Stimulated activated CD8-positive, alpha-beta memory T cell treated with anti-CD3 and anti-CD28 coated beads, Interleukin-2, amount 100 ng/mL, for 1 hour (primary cell): ENCODE measurements at places on chromosomes 1 and 21.

DNA sequence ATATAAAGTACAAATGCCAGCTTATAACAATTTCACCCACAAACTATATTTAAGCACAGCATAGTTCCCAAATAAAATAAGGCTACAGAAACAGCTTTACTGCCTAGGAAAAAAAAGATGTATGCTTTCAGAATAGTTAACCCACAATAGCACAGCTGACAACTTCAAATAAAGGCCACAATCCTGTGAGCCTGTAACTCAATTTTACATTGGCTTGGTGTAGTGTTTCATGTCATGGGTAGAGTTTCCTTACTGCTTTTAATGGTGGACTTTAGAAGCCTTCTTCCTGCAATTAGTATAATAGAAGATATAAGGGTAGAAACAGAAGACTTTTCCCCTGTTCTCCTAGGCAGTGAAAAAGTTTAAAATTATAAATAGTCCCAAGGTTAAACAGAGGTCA lies 44.3 kb upstream of the ZC3H11B start:
- DNase-seq: no peak

- no peak for DNase-seq
These were observed 10.2 kb downstream of the ATP1A2 start for GRCh38 chr1:160125746-160126145.

DNA sequence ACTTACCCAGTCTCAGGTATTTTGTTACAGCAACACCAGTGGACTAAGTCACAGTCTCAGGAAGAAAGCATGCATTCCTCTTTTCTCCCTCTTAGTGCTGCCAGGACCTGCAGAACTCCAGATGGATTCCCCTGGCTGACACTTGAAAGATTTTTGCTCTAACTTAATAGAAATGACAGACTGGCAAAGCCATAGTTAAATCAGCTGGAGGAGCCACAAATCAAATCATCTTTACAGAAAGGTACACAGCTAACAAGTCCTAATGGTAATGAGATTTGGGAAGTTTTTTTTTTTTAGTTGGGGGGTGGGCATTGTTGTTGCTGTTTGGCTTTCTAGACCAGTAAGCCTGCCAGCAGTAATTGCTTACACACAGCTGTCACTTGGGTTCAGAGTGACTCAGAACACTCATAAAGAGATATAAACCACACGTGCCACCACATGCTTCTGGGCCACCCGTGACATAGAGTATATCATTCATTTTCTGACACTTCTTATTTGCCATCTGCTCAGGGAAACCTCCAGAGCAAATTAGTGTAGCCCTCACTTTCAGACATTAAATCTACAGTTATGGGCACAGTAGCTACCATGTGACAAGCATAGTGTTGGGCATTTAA lies 72.4 kb downstream of the FH start:
- DNase-seq: no peak

- DNase-seq: no peak
These were observed 406.5 kb downstream of the DUSP10 start for GRCh38 chr1:221335161-221336101.

DNA sequence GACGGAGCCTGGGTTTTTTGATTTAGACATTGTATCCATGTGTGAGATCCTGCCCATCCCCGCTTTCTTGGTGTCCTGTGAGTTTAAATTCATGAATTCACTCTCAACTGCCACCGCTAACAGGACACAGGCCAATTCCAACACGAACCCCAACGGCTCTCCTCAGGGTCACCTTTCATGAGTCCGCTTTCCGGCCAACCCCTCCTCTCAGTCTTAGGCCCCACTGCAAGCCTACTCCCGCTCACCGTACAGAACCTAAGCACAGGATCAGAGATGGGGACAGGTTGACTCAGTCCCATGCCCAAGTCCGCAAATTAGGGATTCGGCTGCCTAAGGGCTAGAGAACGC lies 238 bp upstream of the SCP2 start:
- DNase-seq: no peak

- no peak for DNase-seq
These were observed 191.3 kb upstream of the HP1BP3 start for GRCh38 chr1:20978413-20978812.

DNA sequence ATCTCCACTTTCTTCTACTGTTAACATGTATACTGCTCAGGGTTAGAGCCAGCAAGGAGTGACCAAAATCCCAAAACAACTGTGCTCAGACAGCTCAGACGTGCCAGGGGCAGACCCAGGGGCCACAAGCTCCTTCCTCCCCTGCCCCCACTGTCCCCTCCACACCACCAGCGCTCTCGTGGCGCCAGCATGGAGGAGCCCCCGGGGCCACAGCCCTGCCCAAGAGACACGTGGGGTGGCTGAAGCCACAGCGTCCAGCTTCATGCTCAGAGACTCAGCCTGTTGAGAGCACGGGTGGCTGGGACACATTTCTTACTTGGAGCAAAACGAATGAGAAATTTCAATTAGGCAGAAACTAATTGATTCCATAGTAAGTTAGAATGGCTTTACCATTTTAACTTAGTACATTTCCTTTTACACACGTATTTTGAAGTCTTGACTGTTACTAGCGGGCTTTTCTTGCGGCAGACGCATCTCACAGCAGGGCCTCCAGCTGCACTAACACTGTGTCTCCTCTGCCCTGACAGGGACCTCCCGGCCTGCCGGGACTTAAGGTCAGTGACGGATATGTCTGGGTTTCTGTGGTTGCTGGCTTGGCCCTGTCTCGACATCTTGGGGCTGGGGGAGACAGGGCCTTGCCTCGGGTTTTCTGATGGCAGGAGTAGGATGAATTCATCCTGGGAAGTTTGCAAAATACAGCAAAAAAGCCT lies 54.2 kb downstream of the SLC19A1 start:
- no peak for DNase-seq

- DNase-seq: peak; percentile 33
These were observed 7.4 kb downstream of the WDR77 start for GRCh38 chr1:111441573-111442192.

- no peak for DNase-seq
These were observed 16.5 kb upstream of the HDAC1 start for GRCh38 chr1:32275424-32275823.

DNA sequence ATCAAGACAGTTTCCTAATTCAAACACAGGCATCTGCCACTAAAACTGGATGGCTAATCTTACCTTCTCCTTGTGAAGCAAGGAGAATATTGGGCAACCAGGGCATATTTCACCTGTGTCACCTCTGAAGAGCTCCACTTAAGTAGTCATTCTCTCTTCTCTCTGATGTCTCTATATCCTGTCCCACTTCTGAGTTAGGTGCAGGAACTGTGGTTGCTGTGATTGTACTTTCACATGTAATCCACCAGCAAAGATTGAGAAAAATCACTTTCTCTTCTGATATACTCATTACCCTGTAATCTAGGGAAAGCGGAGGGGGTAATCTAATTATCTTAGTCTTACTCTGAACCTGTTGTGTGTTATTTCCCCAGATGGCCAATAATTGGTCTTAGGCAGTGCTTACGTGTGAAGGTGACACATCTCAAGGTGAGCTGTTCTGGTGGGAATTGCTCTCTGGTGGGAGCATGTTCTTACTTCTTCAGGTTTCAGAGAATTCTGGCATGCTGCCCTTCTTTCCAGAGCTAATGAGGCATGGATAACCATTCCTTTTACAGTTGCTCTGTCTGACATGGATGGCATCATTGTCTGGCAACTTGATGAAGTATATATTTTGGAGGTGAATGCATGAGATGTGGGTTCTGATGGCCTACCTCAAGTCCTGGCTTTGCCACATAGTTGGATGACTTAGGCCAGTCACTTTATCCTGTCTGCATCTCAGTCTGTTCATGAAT lies 12.0 kb downstream of the XCL2 start:
- no peak for DNase-seq

GRCh38 chr1:32040711-32041110 lies 27.0 kb downstream of the KHDRBS1 start:
- no peak for DNase-seq

DNA sequence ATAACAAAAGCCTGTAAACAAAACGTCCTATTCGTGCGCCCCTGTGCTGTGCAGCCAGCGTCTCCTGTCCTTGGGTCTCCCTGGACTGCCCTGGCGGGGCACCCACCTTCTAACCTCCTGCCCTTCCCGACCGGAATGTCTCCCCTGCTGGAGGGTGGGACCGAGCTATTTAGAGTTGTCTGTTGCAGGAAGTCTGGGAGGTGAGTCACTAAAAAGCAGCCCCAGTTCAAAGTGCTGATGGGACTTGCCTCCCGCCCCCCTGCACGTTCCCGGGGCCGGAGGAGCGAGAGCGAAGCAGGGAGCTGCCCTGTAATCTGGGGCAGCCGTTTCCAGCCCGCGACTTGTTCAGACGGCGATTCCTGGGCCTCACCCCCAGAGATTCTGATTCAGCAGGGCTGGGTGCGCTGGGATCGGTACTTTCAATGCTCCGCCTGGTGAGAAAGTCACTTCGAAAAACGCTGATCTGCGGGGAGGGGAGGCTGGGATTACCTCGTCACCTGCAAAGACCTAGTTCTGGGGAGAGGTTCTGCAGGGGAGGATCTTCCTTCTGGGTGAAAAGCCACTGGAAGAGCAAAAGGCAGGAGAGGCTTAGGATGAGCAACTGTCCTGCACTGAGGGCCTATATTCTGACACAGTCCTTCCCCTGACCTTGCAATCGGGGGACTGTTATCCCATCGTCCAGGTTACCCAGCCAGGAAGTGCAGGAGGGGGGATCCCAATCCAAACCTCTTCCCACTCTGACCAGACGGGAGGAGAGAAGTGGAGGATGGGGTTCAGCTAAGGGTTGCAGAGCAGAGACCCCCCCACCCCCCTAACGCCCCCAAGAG lies 1.2 kb upstream of the DHRS3 start:
- DNase-seq: peak; percentile 29

GRCh38 chr1:48194801-48195200 lies 27.7 kb upstream of the SLC5A9 start:
- DNase-seq: no peak

- DNase-seq: peak; percentile 33
These were observed 296.6 kb downstream of the PTPRC start for GRCh38 chr1:198935306-198935921.

DNA sequence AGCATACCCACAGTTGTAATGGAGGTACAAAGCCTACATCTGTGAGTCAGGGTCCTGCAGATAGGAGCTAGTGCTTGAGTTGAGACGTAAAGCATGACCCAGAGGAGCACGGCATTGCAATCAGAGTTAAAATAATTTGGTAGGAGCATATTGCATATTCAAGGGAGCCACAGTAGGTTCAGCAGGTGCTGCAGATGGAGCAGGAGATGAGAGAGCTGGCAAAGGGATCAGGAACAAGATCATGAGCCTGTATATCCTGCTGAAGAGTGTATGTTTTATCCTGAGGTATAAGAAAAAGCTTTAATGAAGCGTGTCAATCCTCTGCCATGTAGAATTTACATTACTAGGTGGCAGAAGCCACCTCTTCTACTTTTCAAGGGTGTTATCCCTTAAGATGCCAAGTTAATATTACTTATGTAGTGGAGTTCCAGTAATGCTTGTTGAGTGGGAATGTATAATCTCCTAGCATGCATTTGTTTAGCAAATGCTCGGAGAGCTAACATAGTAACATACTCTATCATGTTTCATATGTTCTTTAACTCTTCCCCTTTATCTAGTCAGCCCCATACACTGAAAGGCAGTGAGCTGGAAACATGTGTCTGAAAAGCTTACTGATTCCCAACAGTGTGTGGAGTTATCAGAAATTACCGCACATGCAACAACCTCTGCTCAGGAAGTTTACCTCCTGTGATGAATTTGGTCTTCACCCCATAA lies 300.3 kb downstream of the GRIK1 start:
- no peak for DNase-seq
